ENCODE measurements at places on chromosomes 13 and 19.

DNA sequence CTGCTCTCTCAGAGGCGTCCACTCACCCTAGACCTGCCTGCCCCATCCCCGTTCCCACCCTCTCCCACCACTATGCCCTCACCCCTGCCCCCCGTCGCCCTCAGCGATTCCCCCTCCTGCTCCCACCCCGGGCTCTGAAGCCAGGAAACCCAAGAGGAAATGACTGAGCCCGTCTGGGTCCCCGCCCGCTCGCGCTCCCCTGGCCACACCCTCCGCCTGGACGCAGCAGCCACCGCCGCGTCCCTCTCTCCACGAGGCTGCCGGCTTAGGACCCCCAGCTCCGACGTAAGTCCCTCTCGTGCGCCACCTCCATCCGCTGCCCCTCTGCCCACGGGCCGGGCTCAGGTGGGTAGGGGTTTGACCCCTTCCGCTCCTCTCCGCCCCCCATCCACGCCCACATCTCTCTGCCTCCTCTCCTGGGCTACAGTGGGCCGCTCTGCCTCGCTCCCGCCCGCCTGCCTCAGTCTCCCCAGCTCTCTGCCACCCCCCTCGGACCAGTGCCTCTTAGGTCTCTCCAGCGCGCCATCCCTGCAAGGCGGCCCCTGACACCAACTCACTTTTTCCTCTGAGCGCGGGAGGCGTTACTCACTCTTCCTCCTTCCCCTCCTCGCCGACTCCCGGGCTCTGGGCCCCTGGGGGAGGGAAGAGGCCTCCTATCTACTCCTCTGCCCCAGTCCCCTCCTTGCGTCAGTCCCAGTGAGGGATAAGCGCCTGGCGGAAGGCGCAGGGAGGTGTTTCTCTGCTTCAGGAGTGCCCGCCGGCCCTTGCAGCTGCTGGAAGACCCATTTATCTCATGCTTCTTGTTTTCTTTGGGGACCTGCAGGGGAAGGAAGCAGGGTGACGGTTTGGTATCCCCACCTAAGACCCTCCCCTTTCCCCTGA lies at the start of gene FXYD5:
Gene FXYD5, plus strand, starts transcription at position 211 of the 882 bp plus-strand sequence. CDS start 816 bp downstream, outside the sequence.
- DNase-seq = peak; percentile 63

- no peak for DNase-seq
Measured at GRCh38 chr13:91400063-91400399, 1.6 kb downstream of the GPC5 start.

GRCh38 chr13:20411638-20412342 lies 113.9 kb downstream of the CRYL1 start:
- no peak for DNase-seq

DNA sequence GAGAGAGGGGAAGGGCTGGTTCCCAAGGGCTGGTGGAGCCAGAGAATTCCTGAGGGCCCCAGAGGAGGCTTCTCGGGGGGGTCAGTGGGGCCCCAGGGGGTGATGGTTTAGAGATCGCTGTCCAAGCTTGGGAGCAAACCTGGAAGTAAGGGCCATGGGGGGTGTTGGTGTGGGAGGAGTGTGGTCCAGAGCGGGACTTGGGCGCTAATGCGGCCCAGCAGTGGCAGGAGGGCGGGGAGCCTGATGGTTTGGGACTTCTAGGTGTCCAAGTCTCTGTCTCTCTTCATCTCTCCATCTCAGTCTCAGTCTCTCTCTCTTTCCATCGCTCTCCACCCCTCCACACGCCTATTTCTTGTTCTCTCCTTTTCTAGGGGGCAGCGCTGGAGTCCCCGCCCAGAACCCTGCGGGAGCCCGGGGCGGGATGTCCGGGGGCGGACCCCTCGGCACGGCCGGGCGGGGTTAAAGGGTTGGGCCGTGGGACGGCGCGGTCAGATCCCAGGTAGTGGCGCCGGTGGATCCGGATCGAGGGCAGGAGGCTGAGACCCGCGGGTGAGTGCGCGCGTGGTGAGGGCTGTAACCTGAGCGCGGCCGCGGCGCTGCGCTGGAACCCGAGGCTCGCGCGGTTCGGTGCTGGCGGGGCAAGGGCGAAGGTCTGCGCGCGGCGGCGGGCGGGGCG lies at the start of gene CYP4F22:
Gene CYP4F22, plus strand, starts transcription at position 491 of the 676 bp plus-strand sequence. CDS start 16,812 bp downstream, outside the sequence.
- DNase-seq = no peak

GRCh38 chr19:40768869-40769268 lies 6.5 kb upstream of the MIA start:
- DNase-seq = no peak

GRCh38 chr13:46648166-46648607 lies 95.2 kb downstream of the LRCH1 start:
- no peak for DNase-seq

GRCh38 chr19:33819880-33820781 lies 23.5 kb downstream of the KCTD15 start:
- DNase-seq = no peak

DNA sequence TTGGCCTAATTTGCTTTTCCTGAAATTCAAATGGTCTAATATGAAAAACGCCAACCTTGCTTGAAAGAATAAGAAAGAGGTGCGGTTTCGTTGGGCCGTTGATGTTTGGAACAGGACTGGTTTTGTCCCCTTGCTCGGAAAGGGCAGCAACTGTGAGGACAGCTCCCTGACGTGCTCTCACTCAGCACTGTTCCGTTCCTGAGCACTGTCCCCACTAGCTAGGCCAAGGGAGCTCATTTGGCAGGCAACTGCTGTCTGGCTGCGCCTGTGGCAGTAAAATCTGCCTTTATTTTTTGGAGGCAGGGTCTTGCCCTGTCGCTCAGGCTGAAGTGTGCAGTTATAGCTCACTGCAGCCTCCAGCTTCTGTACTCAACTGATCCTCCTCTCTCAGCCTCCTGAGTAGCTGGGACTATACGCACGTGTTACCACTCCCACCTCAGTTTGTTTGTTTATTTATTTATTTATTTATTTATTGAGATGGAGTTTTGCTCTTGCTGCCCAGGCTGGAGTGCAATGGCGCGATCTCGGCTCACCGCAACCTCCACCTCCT lies 4.5 kb downstream of the LDLR start:
- DNase-seq = no peak
